ENCODE measurements at places on chromosomes 13 and 19. TPM values are rescaled to one million over a fixed set of nuclear protein-coding genes. Genes with fewer than 3 reads are reported as not detected.

OR10H1 gene
- not detected for total RNA-seq

TMEM38A gene
- total RNA-seq: 4.7 TPM

PCDH17 gene
- total RNA-seq: under 0.01 TPM

SLC10A2 gene
- total RNA-seq: not detected

TTC9B gene
- total RNA-seq: not detected

ALKBH6 gene
- total RNA-seq: 14.2 TPM

All from bronchial epithelial cell (primary cell).